ENCODE measurements at places on chromosomes 12 and 14. TPM values are rescaled to one million over a fixed set of nuclear protein-coding genes. Genes with fewer than 3 reads are reported as not detected.
A peak's percentile ranks its signal among the peaks of the same experiment; 100 is the strongest.

DNA sequence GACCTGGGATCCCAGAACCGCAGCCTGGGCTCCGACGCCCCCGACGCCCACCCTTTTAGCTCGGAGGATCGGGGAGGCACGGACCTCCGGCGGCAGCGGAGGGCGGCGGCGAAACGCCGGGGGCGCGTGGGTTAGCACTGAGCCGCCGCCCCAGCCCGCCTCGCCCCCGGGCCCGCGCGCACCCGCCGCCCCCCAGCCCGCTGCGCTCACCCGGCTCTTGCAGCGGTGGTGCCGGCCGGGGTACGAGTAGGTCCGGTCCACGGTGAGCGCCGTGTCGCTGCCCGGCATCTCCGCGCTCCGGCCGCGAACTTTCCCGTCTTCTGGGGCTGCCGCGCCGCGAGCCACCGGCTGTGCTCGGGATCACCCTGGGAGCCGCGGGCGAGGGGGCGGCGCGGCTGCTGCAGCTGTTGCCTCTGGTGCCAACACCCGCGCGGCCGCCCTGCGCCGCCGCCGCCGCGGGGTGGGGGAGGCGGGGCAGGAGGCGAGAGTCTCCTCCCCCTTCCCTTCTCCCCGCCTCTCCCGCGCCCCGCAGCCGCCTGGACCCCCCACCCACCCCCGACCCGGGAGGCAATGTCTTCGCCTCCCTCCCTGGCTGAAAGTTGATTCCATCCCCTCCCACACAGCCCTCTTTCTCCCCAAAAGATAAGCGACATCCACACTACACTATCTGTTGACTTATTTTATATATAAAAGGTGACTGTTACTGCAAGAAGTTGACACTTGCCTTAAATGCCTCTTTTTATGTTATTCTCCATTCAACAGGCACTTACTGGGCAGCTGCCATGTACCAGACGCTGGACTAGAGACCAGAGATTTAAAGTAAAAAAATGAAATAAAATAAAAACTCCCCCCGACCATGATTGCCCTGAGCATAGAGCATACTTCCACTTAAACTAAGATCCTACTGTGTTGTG lies at the start of gene TMCC3:
TSS of gene TMCC3 (minus strand) at position 415 of the 914 bp plus-strand sequence. CDS start at position 288, 127 bp downstream.
- peak; percentile 44 for DNase-seq

DNA sequence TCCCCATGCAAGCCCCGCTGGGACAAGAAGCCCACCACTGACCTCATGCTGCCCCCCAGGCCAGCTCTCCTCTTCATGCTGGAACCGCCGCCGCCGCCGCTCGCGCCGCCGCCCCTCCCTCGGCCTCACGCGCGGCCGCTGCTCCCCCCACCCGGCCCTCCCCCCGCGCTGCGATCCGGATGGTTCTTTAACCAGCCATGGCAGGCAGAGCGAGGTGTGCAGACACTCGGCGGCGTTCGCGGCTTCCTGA lies at the start of gene DCAF5:
TSS of gene DCAF5 (minus strand) at position 218 of the 250 bp plus-strand sequence. CDS start at position 77, 141 bp downstream.
- DNase-seq, result peak; percentile 95

DNA sequence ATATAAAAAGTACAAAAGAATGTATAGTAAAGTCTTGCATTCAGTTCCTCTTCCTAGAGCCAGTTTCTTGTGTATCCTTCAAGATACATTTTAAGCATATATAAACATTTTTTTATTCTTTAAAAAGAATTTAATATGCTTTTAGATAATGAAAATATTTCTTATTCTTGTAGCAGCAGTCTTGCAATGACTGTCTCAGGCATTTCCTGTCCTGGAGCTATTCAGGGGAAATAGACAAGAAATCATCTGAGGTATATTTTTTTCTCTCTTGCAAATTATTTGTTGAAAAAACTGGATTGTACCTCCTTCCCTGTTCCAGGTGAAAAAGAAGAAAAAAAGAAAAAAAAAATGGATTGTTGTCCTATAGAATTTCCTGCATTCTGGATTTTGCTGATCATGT lies 17.0 kb upstream of the ERBB3 start:
- no peak for DNase-seq

DNA sequence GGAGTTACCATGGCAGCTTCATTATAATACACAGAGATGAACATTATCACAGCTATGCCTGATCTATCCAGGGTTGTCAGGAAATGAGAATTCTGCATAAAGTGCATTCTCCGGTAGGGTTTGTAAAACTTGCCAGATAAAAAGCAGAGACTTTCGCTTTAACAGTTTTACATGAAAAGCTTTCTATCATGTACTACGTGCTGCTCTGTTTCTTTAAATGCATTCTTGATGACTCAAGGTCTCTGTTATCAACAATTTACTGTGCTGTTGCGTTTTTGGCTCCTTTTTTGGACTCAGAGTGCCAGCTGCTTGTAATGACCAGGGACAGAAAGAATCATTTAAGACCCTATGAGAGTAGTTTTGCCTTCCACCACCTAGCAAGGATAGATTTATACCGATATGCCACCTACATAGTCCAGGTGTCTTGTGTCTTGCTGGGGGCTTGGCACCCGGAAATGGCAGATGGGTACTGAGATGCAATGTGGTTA lies 371.2 kb downstream of the BTG1 start:
- DNase-seq, result no peak

DNA sequence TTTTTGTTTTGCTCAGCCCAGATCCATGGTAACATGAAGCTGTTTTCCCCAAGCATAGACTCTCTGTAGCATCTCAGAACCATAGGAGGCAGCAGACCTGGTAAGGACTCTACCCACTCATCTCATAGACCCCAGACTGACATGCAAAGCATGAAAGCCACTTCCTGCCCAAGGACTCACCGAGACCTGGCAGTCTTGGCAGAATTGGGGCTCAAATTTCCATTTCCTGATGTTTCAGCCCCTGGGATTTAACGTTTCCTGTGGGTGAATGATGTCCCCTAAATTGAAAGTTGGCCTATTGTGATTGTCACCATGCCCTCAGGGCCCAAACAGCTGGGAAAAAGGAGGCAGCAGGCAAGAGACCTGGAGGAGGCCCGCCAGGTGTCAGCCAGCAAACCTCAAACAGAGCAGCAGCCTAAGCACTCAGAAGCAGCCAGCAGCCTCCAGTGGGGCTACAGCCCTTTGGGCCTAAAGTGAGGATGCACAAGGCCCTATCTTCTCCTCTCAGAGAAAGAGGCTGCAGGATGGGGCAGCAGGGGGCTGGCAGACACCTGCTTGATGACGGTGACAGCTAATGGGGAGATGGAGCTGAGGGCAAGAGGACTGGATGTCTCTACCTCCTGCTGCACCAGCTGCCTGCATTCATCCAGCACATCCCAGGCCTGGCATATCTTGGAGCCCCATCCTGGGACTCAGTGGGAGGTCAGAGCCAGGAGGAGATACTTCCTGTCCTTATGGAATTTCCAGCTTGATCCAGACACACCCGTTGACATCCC lies 8.5 kb downstream of the KRT85 start:
- no peak for DNase-seq

DNA sequence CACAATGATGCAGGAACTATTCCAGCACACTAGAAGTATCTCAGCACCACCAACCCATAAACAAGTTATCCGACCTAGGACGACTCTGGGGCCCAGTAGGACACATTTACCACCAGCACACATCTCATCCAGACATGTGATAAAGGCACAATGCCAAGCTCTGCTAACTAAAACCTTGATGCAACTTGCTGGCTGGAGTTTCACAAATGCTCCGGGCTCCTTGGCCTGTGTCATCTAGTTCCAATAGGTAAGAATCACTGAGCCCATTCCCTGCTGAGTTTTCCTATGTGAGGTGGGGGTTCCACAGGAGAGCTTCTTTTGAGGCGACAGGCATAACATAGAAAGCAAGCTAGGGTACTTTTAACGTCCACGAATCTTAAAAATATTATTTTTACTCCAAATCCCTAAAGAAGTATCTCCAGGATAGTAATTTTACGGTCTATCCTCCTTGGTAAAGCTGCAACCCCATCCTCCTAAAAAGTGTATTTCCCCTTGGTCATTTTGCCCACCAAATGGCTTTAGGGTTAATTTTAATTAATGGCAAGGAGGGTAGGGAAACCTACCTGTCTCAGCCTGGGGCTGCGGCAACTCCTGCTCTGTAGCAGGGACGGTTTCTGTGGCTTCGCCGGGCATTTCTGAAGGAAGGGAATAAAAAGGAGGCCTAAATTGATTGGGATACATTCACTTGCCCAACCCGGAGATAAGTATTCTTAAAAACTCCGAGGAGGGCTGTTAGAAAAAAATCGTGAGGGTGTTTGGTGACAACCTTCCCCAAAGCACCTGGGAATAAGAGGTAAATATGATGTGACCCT lies 1.0 kb downstream of the NACA start:
- DNase-seq, result peak; percentile 67

DNA sequence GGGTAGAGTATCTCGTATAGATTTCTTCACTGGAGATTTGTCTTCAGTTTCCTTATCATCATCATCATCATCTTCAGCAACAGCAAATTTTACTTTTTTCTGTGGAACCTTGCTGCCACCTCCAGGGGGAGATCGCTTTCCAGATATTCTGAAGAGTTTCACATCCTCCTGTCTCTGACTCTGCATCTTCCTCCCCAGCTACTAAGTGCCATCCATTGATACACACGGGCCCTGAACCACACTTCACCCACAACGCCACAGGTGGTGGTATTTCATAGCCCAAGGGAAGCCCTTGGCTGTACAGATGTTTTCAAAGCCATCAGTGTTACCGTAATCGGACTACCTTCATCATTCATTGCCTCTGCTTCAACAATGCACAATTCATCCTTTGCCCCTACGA lies 82.2 kb downstream of the PPP2R5C start:
- no peak for DNase-seq

GRCh38 chr12:109951751-109952150 lies 44.4 kb downstream of the GIT2 start:
- no peak for DNase-seq

GRCh38 chr12:12008931-12009611 lies 61.7 kb upstream of the BCL2L14 start:
- DNase-seq, result no peak

DNA sequence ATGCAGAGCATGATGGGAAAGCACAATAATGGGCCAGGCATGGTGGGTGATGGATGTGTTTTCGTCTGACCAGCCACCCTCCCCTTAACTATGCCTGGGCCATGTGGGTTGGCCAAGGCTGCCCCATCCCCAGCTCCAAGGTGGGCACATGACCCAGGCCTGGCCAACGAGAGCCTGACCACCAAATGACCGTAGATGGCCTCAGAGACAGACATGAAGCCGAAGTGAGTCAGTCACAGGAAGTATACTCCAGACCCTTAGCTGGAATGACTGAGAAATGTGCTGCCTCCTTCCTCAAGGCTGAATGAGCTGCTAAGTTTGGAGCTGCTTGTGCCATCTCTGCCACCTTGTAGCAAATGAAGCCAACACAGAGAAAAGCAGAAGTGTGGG lies 233.6 kb downstream of the BCL11B start:
- DNase-seq, result no peak

GRCh38 chr12:129927316-129927900 lies 23.6 kb upstream of the TMEM132D start:
- DNase-seq, result no peak

DNA sequence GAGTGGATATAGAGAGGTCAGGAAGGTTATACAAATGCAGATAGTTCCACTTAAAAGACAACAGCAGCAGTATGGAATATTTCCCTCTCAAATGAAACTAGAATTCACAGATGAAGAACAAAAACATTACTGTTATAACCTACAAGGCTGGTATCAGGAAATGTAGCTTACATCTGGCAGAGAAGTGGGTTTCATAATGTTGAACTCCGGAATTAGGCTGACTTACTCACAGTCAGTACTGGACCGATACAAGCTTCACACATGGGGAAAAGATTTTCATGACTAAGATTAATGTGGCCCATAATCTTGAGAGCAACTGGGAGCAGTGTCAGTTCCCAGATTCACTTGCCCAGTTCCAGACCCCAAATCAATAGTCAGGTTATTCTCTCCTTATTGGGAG lies 353.9 kb downstream of the DUSP6 start:
- DNase-seq, result no peak

GRCh38 chr14:74984236-74985027 lies 18.3 kb upstream of the EIF2B2 start:
- DNase-seq, result peak; percentile 39

- DNase-seq, result no peak
Measured at GRCh38 chr12:95417372-95417771, 56.6 kb upstream of the METAP2 start.

- DNase-seq, result no peak
Measured at GRCh38 chr12:958588-959123, 9.2 kb upstream of the RAD52 start.

GRCh38 chr12:102503056-102503681 lies 22.8 kb upstream of the IGF1 start:
- DNase-seq, result no peak

- DNase-seq, result no peak
Measured at GRCh38 chr12:109308534-109309380, at the start of gene FOXN4. Gene FOXN4 (minus strand): TSS chr12:109309284. CDS start chr12:109308321, 963 bp downstream.

GRCh38 chr12:109693653-109694600 lies 19.7 kb upstream of the FAM222A start:
- DNase-seq, result no peak

DNA sequence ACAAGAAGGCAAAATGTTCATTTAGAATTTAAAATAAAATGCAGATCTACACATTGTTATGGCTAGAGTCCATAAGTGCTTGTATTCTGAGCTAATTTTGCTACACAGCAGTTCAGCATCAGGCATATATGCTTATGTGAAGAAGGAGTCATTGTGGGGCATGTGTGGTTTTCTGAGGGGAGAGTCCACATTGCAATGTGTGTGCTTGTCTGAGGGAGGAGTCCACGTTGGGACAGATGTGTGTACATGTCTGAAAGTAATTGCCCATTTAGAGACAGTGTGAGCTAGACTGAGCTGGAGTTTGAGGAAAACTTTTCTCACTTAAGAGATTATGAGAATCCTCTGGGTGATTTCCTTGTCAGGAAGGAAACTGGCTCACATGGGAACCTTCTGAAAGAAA lies 767.9 kb downstream of the TMEM121 start:
- no peak for DNase-seq

DNA sequence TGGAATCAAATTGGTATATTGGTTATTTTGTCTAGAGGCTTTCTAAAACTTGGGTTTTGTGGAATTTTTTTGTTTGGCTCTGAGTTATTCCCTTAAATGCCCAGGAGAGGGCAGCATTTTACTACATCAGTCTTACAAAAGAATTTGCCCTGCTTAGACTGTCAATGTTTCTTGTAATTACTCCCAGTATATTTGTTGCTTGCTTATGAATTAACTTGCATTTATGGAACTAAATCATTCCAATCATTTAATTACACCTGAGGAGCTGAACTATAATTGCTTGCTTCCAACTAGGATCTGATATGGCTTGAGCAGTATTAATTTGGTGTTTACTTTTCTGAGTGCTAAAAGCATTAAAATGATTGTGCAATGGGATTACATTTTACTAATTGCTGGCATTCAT lies 48.7 kb downstream of the MIPOL1 start:
- DNase-seq, result no peak

GOLGA3 gene
- total RNA-seq, result 79.5 TPM

GUCY2C gene
- total RNA-seq, result not detected

SALL2 gene
- total RNA-seq, result 12.8 TPM

HCAR1 gene
- 16.3 TPM for total RNA-seq

RAD9B gene
- total RNA-seq, result 0.57 TPM

RASAL1 gene
- 1.6 TPM for total RNA-seq

LTBR gene
- 167 TPM for total RNA-seq

IFI27 gene
- total RNA-seq, result 62.6 TPM
